ENCODE measurements at places on chromosomes 5 and 9.

- peak; percentile 90 for DNase-seq
These were observed 51.2 kb upstream of the TESK1 start for GRCh38 chr9:35553670-35554543.

DNA sequence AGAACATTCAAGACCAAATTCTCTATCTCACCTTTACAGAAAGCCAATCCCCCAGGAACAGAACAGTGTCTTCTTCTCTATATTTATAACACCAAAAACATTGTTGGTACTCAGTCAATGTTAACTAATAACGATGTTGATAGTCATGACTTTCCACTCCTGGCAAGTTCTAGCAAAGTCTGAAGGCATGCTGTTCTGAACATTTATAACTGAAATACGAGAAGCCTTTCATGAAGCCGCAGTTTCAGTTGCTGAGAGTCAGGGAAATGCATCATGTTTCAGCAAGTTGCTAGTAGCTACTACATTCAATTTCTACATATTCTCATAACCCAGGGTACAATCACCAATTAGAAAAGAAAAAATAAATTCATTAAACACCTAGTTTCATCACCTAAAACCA is 301.4 kb downstream of the PDE4D start:
- no peak for DNase-seq

GRCh38 chr9:122332644-122333043 is 38.2 kb upstream of the PTGS1 start:
- no peak for DNase-seq

- DNase-seq = no peak
These were observed 183.4 kb downstream of the GOLPH3 start for GRCh38 chr5:31990701-31991110.

DNA sequence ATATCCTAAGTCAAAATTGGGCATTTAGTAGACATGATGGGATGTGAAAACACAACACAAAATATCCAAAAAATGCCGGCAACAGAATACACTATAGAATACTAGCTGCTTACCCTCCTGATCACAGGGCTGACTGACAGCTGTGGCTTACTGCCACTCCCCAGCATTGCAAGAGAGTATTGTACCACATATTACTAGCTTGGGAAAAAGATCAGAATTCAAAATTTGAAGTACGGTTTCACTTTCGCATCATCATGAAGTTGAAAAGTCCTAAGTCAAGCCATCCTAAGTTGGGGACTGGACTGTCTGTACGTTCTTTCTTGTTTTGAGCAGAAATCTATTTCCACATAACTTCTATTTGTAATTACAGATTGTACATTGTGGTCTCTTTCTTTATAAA is 851.4 kb downstream of the MAT2B start:
- DNase-seq = no peak

DNA sequence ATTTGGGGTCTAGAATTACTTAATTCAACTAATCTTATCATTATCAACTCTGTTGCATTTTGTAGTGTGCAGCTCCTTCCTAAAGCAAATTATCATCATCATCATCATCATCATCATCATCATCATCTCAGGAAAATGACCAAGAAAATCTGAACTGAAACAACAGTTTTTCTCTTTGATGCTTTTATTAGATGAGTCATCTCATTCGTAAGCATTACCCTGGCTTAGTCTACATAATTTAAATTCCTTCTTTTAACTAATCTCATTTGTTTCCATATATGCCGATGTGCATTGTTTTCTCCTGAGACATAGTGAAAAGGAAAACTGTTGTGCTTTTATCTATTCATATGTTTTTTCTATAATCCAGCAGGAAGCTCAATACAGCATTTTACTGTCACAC is 173.0 kb upstream of the PDE4D start:
- no peak for DNase-seq

DNA sequence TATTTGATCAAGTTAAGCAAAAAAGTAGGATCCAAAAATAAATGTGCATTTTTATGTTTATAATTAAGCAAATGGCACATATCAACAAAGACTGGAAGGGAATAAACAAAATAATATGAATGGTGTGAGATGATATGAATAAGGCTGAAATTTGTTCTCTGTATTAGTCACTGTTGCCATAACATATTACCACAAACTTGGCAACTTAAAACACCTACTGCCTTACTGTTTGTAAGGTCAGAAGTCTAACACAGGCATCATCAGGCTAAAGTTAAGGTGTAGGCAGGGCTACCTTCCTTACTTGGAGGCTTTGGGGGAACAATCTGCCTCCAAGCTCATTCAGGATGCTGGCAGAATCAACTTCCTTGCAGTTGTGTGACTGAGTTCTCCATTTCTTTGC is 19.3 kb downstream of the PGGT1B start:
- DNase-seq = no peak

GRCh38 chr9:32010322-32010721 is 374.1 kb upstream of the ACO1 start:
- DNase-seq = no peak

GRCh38 chr5:61349935-61350334 is 17.9 kb downstream of the ZSWIM6 start:
- no peak for DNase-seq

DNA sequence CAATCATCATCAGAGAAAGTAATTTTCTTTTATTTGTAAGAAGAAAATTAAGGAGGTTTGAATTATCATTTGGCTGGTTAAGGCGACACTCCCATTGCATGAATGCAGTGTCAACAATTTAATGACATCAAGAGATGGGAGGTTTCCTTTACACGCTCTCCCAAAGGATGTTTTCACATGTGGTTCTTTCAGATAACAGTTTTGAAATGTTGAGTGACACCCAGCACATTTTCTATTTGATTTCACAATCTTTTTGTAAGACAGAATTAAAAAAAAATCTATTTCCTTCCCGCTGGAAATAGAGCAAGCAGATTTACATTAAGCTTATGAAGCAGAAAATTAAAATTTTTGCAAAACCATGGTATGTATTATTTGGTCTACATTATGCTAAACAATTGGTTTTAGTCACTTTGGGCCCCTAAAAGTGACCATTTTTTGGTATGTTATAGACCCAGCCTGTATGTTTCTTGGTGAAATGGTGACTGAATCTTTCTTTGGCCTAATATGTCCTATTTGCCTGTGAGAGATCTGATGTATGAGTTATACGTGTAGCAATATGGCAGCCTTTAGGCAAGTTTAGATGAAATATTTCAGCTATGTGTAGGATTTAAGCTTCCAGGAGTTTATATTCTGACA is 18.9 kb upstream of the ANKRD55 start:
- no peak for DNase-seq

GRCh38 chr9:21481470-21482056 is 550 bp downstream of the IFNE start:
- DNase-seq = peak; percentile 16

GRCh38 chr9:79688363-79688762 is 116.6 kb downstream of the TLE4 start:
- no peak for DNase-seq

DNA sequence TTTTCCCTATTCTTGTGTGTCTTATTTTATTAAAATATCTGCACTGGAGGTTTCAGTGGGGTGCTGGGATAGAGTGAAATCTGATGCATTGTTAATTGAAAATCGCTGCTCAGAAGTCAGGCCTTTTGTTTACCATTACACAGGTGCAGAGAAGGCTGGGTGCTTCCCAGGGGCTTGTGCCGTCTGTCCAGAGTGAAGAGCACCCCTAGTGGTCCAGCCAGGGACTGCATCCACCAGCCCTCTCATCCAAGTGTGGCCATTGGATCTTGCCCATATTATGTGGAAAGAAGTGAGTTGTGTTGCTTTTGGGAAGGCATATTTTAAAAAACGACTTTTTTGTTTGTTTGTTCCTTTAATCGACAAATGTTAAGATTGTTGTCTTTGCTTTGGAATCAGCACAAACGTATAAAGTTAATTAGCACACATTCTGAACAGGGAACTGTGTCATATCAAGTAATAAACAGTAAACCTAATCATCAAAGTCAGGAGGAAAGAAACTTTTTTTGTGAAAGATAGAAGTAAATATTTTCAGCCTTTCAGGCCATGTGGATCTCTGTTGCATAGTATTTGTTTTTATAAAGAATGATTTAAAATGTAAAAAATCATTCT is 315.6 kb downstream of the MTRR start:
- peak; percentile 42 for DNase-seq

DNA sequence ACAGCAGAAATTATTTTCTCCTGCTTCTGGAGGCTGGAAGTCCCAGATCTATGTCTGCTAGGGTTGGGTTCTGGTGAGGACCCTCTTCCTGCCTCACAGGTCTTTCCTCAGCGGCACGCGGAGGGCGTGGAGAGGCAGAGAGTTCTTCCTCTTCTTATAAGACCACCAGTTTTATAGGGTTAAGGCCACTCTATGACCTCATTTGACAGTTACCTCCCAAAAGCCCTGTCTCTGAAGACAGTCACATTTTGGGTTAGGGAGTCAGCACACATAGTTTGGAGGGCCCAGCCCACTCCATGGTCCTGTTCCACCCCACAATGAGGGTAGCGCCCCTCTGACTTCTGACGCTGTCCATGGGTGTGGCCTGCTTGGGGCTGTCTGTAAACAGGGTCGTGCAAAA is 46.7 kb downstream of the TRIP13 start:
- no peak for DNase-seq

DNA sequence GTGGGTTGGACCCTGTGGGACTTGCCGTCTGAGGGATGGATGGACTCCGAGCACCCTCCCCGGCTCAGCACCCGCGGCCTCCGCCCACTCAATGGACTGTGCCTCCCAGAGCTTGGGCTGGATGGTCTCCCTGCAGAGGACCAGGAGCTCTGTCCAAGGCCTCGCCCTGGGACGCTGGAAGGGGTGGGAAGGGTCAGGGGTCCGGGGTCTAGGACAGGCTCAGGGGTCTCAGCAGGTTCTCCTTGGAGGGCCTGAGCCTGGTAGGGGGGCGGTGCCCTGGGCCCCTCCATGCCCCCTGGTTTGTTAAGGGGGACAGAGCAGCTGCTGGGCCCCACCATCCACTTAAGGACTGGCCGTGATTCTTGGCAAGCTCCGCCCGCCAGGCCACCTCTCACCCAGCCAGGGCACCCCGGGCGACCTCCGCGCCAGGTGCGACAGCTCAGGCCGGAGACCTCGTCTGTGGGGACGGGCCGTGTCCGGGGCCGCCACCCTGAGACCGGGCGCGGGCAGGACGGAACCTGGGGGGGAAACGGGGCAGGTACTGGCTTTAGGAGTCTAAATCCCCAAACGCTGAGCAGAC is 29.2 kb downstream of the EXOC3 start:
- no peak for DNase-seq

- DNase-seq = no peak
These were observed 18.7 kb downstream of the VCAN start for GRCh38 chr5:83490203-83490602.

GRCh38 chr5:155193029-155193428 is 179.5 kb downstream of the KIF4B start:
- DNase-seq = no peak

DNA sequence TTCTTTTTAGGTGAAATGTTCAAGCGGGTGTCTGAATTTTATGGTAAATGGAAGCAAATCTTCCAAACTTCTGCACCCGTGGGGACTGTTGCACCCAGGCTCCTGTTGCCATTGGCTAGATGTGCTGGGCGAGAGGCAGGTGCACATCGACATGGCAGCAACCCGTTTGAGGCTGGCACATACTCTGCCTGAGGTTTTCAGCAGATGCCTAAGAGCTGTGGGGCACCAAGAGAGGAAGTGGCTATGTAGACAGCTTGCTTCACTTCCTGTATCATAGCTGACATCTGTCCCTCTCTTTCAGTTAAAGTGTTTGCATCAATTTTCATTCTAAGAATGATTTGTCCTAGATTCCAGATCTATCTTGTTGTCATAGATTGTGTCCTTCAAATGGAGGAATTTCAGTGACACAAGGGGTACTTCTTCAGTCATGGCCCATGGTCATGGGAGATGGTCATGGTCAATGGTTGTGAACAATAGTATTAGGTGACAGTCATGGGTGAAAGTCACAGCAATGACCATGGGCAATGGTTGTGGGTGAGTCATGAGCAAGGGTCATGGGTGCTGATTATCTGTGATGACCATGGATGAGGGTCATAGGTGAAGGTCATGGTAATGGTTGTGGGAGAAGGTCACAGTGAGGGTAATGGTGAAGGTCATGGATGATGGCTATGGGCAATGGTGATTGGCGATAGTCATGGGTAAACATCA is 115.1 kb upstream of the IRX4 start:
- DNase-seq = no peak

GRCh38 chr9:13109781-13110180 is 169.7 kb downstream of the MPDZ start:
- no peak for DNase-seq

DNA sequence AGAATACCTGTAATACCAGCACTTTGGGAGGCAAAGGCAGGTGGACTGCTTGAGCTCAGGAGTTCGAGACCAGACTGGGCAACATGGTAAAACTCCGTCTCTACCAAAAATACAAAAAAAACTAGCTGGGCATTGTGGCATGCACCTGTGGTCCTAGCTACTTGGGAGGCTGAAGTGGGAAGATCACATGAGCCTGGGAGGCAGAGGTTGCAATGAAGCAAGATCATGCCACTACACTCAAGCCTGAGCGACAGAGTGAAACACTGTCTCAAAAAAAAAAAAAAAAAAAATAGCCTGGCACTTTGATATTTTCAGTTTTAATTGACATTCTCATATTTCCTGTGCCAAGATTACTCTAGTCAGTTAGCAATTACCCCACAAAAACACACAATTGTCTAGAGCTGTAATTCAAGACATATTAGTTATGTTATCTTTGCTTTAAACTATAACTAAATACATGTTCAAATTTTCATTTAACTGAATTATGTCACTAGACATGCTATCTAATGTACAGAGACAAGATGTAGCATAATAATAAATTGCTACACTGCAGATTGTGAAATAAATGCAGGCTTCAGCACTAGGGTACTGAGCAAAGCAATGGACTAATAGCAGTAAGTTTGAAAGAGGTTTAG is 378.2 kb upstream of the GRAMD2B start:
- no peak for DNase-seq

DNA sequence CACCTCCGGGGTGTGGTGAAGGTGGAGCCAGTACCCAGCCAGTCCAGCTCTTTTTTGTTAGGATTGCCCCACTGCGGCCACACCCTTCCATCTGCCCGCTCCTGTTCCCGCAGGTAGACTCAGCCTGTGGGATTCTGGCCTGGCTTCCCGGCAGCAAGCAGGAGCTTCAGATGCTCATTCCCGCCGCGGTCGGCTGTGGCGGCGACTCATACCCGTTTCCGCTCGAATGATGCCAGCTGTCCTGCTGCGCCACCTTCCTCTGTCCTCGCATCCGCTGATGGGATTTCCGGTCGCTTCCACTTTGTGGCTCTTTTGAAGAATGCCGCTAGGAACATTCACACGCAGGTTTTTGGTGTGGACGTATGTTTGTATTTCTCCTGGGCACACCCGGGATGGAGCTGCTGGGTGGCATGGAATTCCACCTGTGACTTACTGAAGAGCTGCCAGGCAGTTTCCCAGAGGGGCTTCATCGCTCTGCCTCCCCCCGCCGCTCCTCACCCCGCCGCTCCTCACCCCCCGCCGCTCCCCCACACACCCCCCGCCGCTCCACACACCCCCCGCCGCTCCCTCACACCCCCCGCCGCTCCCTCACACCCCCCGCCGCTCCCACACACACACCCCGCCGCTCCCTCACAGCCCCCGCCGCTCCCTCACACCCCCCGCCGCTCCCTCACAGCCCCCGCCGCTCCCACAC is 60.3 kb downstream of the TENT4A start:
- DNase-seq = no peak

Measured in suppressor macrophage (primary cell).